ENCODE measurements at places on chromosomes 1 and 21. TPM values are rescaled to one million over a fixed set of nuclear protein-coding genes. Genes with fewer than 3 reads are reported as not detected.

DNA sequence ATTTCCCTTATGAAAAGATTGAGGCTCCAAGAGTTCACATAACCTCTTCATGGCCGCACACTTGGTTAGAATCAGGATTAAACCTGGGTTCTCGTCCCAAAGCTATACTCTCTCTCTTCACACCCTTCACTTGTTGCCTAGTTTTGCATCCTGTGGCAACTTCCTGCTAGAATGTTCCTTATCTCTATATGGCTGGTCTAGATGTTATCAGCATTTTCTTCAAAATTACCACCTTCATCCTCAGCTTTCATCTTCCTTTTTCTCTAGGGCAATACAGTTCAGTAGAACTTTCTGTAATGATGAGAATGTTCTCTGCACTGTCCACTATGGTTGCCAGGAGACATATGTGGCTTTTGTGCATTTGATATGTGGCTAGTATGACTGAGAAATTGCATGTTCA, 31.1 kb upstream of the BCAR3 start:
- DNase-seq: no peak

GRCh38 chr1:153880962-153881361, 41.8 kb downstream of the GATAD2B start:
- peak; percentile 78 for DNase-seq

GRCh38 chr1:20233394-20233793, 47.1 kb upstream of the PLA2G2C start:
- no peak for DNase-seq

Gene ABCG1
- 4.3 TPM for total RNA-seq

DNA sequence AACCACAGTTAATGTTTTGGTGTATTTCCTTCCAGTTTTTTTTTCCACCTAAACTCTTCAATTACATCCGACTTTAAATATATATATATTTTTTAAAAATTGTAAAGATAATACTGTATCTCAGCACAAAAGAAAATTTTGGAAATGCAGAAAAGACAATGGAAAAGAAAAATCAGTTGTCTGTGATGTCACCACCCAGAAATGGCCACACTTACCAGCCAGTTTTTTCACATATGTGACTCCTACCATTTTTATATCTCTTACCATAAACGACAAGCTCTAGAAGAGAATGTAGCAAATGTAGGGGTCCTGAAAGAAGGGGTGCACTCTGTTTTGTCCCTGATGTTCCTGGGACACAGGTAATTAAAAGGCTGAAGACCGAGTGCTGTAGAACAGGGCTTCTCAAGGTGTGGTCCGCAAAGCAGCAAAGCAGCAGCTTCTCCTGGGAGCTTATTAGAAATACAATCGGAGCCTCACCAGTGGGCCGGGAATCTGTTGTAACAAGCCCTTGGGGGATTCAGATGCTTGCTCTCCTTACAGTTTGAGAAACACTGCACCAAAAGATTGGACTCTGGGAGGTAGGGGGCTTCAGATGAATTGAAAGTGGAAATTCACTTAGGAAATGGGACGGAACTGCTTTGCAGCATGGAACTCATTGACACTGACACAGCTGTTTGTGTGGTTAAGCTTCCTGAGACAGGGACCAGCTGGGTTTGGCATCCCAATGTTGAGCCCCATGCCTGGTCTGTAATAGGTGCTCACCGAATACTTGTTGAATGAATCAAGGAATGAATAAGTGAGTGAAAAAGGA, 44.1 kb downstream of the ALPL start:
- no peak for DNase-seq

- DNase-seq: no peak
Measured at GRCh38 chr1:100246738-100247137, 2.9 kb downstream of the DBT start.

DNA sequence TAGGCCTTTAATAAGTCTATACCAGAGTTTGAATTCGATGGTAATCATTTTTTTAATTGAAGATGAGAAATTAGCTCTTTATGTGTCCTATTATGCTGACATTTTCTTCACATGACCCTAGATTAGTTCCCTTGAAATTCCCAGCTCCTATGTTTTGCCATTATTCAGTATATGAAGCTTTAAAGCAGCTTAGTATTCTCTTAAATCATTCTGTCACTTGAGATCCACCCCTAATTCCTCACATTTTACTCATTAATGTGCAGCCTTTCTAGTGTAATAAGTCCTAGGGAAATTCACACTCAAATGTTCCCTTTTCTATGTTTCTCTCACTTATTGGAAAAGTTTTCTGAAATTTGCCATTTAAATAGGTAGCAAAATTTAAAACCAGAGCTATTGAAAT, 704.5 kb upstream of the B3GALT2 start:
- no peak for DNase-seq

DNA sequence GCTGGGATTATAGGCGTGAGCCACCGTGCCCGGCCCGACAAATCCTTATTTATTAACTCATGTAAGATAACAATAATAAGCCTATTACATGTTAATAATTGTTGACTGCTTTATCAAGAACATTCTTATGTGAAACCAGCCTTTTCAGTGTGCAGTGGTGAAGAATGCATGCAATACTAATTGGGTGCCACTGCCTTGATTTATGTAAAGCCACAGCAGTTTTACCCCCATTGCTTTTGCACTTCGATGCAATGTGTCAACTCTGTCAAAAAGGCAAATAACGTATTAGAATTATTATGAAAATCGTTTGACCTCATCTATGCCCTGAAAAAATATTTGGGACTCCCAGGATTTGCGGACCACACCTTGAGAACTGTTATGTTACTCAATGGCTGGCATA, 18.3 kb downstream of the NPR1 start:
- DNase-seq: no peak

- no peak for DNase-seq
Measured at GRCh38 chr1:112954017-112954650, 1.9 kb downstream of the SLC16A1 start.

DNA sequence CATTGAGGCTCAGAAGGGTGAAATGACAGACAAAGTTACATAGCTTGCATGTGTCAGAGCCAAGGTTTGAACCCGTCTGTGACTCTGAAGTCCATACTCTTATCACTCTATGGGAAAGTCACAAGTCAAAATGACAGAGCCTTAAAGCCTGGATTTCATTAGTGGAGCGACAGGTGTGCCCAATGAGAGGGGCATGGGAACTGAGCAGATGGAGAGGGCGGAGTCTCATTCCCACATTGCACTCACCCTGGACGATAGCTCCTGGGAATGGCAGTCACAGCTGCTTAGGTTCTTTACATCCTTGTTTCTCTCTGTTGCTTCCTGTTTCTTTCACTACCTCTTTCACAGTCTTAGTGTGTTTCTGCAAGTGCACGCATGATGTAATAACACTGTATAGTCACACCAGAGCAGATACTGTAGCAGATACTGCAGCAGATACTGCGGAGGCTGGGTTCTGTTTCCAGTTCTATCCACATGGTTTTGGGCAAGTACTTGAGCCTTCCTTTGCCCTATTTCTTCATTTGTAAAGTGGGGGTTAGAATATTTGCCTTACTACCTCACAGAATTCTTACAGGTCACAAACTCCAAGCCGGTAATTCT, 127.2 kb downstream of the ZSCAN20 start:
- DNase-seq: no peak

- DNase-seq: no peak
Measured at GRCh38 chr1:112744009-112744578, 29.0 kb upstream of the PPM1J start.

Gene HES4
- total RNA-seq: 16.2 TPM

GRCh38 chr1:59994302-59995198, 68.0 kb upstream of the CYP2J2 start:
- no peak for DNase-seq

DNA sequence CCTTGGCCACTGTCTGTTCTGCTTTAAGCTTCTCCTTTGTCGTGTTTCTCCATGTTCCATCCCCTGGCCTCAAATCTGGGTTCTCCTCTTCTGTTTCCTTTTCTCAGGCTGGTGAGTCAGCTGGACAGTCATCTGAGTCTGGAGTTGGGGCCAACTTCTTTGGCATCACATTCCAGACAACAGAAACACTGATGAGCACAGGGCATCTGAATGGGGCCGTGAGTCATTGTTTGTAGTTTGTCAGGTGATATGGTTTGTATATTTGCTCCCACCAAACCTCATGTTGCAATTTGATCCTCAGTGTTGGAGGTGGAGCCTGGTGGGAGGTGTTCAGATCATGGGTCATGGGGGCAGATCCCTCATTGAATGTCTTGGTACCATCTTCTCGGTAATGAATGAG, 14.3 kb upstream of the OLIG2 start:
- DNase-seq: no peak

- DNase-seq: no peak
Measured at GRCh38 chr1:183106746-183107145, 79.3 kb upstream of the LAMC2 start.

DNA sequence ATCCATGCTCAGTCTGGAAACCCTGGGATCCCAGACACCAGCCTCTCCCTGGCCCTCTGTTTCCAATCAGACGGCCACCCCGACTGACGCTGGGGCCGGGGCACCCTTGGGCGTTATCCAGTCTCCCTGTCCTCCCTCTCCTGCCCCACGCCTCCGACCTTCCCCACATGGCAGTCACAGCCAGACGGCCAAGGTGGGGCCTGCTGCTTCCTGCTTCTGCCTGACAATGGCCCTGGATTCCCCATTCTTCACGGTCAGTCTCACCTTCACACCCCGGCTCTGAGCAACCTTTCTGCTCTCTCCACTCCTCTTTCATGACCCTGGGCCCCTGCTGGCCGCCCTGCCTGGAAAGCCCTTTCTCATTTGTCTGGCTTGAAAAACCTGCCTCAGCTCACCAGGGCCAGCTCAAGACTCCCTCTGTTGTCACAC, 6.6 kb downstream of the GNG4 start:
- DNase-seq: no peak

DNA sequence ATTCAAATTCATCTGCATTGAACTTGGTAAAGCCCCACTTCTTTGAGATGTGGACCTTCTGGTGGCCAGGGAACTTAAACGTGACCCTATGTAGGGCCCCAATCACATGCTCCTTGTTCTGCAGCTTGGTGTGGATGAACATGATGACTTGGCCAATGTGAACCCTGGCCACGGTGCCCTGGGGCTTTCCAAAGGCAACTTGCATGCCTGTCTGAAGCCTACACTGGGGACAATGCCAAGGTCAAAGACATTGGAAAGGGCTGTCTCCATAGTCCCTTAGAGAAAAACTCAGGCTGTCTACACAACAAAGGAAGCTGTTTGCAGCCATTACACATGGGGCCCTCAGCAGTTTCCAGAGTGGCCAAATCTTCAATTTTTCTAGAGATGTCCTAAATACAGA, 8.9 kb upstream of the VPS13D start:
- no peak for DNase-seq

Gene LCE2B
- not detected for total RNA-seq

DNA sequence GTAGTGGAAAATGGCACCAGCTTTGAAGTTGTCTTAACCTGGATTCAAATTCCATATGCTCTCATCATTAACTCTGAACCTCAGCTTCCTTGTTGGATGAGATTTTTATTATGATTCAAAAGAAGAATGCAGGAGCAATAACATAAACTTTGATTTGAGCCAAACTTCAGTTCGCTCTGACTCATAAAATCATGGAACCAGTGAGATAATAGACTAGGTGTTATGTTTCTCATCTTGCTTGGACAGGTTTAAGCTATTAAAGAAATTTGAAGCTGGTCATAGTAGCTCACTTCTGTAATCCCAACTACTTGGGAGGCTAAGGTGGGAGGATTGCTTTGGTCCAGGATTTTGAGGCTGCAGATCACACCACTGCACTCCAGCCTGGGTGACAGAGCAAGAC, 172.8 kb downstream of the CLEC20A start:
- DNase-seq: no peak

DNA sequence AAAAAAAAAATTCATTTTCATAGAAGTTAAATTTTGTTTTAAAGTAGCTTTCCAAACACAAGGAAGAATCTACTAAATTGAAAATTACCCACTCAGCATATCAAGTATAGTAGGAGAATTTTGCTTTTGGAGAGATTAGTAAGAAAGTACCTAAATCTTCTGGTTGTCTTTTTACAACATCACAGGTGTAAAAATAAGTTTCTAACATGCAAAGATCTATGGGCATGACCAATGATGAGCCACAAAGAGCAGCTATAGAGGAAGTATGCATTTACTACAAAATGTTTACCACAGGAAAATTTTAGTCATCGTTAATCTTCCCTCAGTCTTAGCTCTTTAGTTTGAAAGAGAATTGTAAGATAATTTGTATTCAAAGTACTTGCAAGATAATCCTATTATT, 28.1 kb downstream of the ANGPTL3 start:
- no peak for DNase-seq

Gene GBP4
- 17.2 TPM for total RNA-seq

- DNase-seq: no peak
Measured at GRCh38 chr21:32320726-32321125, 22.1 kb downstream of the MRAP start.

GRCh38 chr1:28606771-28607170, 14.7 kb downstream of the RAB42 start:
- DNase-seq: no peak

GRCh38 chr21:16073586-16073985, 343.8 kb downstream of the USP25 start:
- DNase-seq: no peak

Gene DPT
- 25.2 TPM for total RNA-seq

DNA sequence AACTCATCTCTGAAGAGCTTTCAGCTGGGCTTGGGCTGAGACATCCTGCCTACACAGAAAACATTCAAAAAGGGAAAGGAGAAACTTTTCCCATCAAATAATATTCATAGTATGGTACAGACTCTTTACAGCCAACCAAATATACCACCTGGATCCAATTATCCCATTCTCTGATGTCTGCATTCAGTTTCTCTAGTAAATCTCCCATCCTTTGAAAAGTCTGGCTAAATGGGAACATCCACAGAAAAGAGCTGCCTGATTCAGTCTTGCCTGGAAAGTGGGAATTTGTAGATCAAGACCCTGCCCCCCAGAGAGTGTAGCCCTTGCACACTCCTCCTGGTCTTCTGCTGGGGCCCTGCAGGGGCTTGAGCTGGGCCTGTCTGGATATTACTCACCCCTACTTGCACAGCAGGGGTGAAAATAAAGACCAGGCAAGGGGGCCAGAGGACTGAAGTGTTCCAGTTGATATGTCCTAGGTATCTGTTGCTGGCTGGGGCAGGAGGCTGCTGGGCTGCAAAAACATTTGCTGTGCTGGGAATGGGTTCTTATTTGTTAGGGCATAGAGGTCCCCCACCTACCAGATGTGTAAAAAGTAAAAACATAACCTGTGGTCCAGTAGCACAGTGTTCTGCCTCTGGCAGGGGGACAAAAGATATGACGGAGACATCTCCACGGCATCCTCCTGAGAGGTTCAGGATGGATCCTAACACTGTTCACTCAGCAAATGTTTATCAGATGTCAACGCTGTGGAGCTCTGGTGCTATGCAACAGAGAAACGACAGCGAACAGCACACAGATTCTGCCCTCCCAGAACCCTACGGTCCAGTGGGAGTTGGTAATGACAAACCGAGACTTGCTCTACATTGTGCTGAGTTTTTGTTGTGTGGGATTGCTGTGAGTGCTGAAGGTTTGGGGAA, 140.3 kb downstream of the PLXNA2 start:
- no peak for DNase-seq
